ENCODE measurements at places on chromosomes 13 and 19. TPM values are rescaled to one million over a fixed set of nuclear protein-coding genes. Genes with fewer than 3 reads are reported as not detected.

GRCh38 chr13:97228850-97229521 is 6.9 kb downstream of the MBNL2 start:
- no peak for DNase-seq

DNA sequence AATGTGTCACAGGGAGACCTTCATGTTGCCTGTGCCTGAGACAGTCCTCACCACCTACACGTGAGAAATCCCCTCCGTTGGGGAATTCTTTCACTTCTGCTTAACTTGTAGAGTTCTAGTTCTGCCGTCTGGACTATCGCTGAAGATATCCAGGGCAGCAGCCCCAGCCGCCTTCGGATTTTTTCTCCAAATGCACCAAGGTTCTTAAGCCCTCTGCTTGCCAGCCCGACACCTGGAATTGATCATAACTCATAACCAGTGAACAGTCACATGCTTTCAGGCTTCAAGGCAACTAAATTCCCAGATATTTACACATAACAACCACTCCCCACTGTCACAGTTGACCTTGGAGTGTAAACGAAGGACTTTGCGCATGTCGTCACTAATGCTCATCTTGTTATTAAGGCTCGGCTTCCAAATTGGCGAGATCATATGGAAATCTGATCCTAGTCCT is 114.4 kb downstream of the RAB20 start:
- no peak for DNase-seq

GRCh38 chr13:109162248-109163036 is 533.0 kb downstream of the MYO16 start:
- no peak for DNase-seq

GRCh38 chr13:46720189-46720588 is 76.8 kb downstream of the ESD start:
- no peak for DNase-seq

GRCh38 chr13:48043789-48044503 is 6.4 kb downstream of the NUDT15 start:
- no peak for DNase-seq

DNA sequence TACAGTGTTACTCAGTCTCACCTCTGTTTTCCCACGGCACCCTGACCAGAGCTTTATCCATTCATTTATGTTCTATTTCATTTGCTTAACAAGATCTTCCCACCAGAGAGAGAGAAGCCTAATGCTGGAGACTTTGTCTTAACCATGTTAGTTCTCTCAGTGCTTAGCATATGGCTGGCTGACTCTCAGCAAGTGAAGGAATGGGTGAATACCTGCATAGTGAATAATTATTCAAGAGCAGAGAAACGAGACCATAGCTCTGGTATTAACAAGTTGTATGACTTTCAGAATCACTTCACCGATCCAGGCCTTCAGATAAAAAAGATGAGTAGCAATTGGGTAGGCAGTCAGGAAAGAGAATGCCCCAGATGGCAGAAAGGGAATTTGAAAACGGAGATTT is 686.3 kb downstream of the LIG4 start:
- no peak for DNase-seq

GRCh38 chr13:97431171-97431764 is 2.7 kb upstream of the RAP2A start:
- DNase-seq = no peak

- DNase-seq = no peak
Observed at GRCh38 chr13:34201050-34201913, 383.3 kb downstream of the RFC3 start.

DNA sequence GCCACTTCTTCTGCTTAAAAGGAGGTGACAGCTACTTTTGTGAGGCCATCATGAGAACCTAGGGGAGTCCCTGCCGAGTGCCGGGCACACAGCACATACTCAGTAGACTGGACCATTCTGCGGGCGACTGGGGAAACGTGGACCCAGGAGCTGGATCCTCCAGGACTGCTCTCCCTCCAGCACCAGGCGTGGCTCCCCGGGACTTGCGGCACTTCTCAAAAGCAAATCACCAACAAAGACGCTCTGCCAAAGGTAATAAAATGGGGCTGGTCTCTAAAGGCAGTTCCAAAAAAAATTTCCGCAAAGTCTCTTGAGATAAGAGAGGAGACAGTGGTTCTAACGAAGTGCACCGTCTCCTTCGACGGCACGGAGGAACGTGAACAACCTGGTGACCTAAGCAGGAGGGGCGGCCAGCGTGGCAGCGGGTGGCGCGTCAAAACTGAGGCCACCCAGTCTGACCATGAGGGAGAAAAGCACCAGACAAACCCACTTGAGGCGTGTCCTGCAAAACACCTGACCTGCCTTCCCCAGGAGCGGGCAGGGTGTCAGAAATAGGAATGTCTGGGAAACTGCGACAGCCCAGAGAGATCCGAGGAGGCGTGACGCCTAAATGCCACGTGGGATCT is 1.4 kb upstream of the TMPRSS9 start:
- no peak for DNase-seq

DNA sequence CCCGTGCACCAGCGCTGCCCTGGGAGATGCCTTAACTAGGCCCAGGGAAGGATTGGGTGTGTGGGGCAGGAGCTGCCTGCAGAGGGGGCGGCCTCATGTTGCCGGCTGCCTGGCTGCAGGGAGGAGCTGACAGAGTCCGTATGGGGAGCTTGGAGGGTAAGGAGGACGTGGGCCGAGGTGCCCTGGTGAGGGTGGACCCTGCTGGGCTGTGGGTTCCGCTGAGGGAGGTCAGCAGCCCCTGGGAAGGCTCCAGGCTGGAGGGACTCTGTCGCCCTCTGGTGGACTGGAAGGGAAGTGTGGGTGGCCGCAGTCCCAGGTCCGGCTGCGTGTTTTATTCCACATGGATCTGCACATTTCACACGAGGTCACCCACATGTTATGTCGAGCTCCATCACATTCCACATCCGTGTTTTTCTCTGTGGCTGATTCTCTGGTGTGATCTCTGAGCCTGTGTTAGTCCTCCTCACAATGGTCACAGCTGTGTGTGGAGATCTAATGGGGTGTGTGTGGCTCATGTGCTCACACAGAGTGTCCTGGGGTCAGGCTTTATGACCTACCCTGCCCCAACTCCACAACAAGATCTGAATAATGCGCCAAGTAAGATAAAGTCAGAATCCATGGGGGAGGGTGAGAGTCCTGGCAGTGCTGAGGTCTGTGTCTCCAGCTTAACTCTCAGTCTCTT is 1.8 kb upstream of the CEACAM8 start:
- peak; percentile 23 for DNase-seq

- no peak for DNase-seq
Observed at GRCh38 chr19:32824191-32824751, 45.3 kb downstream of the SLC7A9 start.

DNA sequence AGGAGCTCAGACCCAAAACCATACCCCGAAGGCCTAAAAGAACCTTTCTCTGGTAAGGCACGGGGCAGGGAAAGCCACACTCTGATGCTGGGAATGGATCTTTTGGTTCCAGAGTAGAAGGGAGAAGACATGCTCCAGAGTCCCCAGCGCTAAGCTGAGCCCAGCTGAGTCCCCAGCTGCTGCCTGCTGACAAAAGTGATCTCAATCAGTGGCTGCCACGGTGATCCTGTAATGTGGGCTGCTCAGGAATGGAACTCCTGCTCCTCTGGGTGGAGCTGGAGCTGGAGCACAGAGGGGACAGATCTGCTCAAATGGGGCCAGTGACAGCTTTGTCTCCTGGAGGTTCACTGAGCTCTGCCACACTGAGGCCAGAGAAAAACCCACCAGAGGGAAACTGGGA is 70.5 kb downstream of the MLLT1 start:
- DNase-seq = no peak

GRCh38 chr19:15463861-15464371 is 428 bp downstream of the RASAL3 start:
- DNase-seq = no peak

- DNase-seq = no peak
Observed at GRCh38 chr19:18483119-18483890, 38.6 kb downstream of the ELL start.

DNA sequence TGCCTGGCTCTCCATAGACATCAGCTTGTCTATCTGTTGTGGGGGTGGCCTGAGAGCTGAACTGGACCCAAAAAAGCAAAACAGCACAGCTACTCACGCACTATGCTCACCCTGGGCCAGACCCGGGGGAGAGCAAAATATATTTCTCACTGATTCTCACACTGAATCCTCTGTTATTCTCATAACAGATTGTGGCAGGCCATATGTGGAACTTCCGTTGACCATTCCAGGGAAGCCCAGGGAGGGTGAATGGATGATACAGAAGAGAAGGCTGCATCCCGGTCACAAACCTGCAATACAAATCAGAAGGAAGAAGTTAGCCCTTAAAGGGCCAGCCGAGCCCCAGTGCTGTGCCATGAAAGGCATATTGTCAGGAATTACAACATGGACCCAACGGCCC is 362.5 kb downstream of the ZNF536 start:
- no peak for DNase-seq

DNA sequence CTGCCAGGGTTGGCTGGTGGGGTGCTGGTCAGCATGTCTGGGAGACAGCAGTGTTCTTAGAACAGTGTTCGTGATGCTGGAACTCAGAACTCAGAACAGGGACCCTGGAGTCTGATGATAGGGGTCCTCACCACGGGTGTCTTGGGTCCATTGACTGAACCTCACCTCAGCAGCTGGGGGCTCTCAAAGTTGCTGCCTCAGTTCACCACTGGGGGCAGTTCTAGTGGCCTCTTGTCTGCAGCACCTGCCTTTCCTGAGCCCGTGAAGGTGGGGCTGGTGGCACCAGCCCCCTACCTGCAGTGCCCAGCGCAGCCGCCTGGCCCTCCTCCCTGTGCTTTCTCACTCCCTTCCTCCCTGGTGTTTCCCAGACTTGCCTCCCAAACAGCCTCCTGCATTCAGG is 28.5 kb downstream of the SAFB start:
- DNase-seq = no peak

DNA sequence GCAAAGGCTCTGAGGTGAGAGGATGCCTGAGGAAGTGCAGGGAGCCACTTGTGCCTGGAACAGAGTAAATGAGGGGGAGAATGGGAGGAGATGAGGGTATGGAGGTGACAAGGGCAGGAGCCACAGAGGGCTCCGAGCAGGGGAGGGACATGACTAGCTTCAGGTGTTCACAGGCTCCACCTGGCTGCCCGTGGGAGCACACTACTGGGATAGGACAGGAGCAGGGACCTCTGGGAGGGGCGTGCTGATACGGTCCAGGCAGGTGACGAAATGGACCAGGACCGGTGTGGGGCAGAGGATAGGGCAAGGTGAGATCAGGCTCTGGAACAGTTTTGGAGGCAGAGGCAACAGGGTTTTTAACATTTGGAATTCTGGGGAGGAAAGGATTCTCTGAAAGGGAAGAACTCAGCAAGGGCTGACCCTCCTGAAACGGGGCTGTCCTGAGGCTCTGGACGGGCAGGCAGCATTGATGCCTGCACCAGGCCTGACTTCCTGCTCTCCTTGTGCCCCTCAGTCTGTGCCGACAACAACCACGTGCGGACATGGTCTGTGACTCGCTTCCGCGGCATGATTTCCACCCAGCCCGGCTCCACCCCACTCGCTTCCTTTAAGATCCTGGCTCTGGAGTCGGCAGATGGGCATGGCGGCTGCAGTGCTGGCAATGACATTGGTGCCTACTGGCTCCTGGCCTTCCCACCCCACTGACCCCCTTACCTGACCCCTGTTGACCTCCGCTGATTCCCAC is 11.6 kb downstream of the SHKBP1 start:
- DNase-seq = peak; percentile 61

DNA sequence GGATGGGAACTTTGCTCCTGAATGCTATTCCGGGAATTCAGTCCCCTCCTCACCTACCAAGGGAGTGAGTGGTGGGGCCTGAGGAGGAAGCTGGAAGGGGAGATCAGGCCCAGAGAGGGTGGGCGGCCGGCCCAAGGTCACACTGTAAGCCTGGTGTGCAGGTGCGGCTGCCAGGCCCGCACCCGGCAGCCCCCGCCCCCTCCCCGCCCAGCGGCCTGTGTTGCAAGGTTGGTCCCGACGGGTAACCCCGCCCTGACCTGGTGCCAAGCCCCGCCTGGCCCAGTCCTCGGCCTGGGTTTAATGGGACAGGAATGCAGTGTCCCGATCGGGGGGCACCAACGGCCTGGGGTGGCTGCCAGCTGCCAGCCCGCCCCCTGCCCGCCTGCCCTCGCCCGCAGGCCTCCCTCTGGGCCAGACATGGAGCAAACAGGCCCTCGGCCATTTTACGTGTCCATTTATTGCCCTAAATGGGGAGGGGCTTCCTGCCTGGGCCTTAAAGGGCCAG is 5.5 kb downstream of the ZBTB7A start:
- peak; percentile 69 for DNase-seq

DNA sequence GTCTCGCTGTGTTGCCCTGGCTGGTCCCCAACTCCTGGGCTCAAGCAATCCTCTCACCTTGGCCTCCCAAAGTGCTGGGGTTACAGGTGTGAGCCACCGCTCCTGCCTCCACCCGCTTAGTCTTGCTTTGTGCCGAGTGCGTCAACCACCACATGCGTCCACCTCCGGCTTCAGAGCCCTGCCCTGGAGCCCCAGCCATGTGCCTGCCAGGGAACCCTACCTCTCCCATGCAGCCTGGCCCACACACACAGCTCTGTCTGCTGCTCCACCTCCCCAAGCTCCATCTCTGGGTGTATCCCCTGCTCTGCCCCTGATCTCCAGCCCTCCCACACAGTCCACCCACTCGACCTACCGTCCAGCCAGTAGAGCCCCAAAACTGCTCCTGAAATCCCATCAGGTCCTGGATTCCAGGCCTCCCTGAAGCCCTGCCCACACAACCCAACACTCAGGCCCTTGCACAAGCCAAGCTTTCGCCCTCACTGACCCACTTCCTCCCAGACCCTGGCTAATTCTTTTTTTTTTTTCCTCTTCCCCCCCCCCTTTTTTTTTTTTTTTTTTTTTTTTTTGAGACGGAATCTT is 9.6 kb downstream of the CYP2F1 start:
- DNase-seq = no peak

DNA sequence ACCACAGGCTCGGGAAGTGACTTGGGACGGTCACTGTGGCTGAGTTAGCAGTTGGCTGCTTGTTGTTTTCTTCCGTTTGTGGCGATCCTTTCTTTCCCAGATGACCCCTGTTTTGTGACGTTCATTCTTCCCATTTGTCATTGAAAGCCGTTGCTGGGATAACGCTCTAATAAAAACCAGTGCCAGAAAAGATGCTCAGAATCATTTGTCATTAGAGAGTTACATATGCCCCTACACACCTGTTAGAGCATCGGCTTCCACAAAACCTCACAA is 39.3 kb upstream of the MCF2L start:
- DNase-seq = no peak

GRCh38 chr13:33933810-33934209 is 115.9 kb downstream of the RFC3 start:
- no peak for DNase-seq

GRCh38 chr19:47284324-47284899 is 9.7 kb downstream of the INAFM1 start:
- peak; percentile 71 for DNase-seq

The KLK15 gene
- total RNA-seq = not detected

The TBC1D4 gene
- 14.9 TPM for total RNA-seq

The CD22 gene
- total RNA-seq = 15.4 TPM

The DENND1C gene
- not detected for total RNA-seq

The KCNRG gene
- not detected for total RNA-seq

The KLK14 gene
- not detected for total RNA-seq

The IL12RB1 gene
- not detected for total RNA-seq

The C19orf73 gene
- total RNA-seq = 0.71 TPM

The ACER1 gene
- not detected for total RNA-seq

The PROSER1 gene
- 9.5 TPM for total RNA-seq

The SPPL2B gene
- 20.6 TPM for total RNA-seq

The DZIP1 gene
- total RNA-seq = 13.0 TPM

Measured in Caki2 (cell line).